ENCODE measurements at places on chromosomes 11 and 22.

DNA sequence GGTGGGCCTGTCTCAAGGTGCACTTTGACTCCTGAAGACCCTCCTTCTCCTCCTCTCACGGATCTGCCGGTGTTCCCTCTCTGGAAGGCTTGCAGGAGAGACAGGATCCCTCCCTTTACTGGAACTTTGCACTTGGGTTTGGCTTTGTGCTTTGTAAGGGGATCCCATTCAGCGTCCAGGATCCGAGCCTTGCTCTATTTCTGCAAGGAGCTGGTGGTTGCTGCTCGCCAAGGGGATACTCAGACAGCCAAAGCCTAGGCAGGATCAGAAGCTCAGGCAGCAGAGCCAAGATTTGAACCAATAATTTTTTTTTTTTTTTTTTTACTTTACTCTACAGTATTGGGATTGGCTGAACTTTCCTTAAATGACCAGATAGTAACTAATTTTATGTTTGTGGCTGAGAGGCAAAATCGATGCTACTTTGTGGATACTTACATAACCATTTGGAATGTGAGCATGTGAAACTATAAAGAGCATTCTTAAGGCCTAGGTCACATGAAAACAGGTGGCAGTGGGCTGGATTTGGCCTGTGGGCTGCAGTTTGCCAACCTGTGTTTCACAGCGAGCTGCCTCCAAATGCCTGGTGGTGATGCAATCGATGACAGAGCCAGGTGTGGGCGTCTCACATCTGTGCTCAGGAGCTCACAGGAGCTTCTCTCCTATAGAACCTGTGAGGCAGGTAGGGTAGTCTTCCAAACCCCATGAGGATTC, 25.2 kb downstream of the BCR start:
- no peak for DNase-seq

DNA sequence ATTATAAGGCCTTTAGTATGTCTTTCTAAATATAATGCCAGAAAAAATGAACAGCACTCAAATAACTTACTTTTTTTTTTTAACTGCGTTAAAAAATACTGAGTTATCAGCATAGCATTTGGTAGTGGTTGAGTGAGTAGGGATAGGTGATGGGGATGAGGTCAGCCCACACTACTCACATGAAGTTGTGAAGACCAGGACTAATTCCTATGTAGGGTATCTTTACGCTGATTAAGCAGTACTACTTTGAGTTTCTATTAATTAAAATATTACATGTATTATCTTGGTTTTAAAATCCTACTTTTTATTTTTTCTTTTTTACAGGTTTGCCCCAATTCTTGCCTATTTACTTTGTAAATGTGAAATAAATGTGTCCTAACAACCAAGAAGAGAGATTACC, 13.5 kb downstream of the PHF21A start:
- DNase-seq = no peak

GRCh38 chr22:27867085-27867952, 51.7 kb downstream of the PITPNB start:
- no peak for DNase-seq

- DNase-seq = peak; percentile 47
These were observed 945 bp downstream of the ROBO3 start for GRCh38 chr11:124865902-124866851.

- DNase-seq = no peak
These were observed 5.6 kb upstream of the ZBED4 start for GRCh38 chr22:49847751-49848689.

DNA sequence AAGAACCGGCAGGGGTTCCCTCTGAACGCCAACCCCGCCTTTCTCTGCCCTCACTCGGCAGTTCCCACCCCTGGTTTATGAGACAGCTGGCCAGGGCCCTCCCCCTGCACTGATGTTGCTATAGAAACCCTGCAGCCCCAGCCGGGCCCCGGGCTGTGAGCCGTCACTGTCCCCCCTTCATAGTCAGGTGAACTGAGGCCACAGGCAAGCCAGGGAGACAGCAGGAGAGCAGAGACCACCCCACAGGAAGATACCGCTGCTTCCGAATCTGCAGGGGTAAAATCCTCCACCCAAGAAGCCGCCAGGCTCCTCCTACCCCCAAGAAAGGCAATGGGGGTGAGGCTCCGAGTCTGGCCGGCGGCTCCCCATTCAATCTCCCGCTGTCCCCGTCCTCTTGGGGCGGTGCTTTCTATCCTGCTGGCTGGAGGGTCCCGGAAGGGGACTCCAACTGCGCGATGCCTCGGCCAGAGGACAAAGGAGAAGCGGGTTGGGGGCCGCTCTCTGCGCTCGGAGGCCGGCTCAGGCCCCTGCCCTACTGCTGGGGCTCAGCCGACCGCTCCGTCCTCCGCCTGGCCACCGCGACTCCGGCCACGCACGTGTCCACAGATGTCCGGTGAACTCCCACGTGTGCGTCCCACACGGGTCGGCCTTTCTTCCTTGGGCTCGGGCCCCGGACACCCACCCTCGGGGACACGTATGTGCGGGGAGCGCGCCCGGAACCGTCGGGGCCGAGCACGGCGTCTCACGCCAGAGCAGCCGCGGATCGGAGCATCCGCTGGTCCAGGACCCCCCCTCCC, 587 bp downstream of the SLC25A22 start:
- peak; percentile 69 for DNase-seq

DNA sequence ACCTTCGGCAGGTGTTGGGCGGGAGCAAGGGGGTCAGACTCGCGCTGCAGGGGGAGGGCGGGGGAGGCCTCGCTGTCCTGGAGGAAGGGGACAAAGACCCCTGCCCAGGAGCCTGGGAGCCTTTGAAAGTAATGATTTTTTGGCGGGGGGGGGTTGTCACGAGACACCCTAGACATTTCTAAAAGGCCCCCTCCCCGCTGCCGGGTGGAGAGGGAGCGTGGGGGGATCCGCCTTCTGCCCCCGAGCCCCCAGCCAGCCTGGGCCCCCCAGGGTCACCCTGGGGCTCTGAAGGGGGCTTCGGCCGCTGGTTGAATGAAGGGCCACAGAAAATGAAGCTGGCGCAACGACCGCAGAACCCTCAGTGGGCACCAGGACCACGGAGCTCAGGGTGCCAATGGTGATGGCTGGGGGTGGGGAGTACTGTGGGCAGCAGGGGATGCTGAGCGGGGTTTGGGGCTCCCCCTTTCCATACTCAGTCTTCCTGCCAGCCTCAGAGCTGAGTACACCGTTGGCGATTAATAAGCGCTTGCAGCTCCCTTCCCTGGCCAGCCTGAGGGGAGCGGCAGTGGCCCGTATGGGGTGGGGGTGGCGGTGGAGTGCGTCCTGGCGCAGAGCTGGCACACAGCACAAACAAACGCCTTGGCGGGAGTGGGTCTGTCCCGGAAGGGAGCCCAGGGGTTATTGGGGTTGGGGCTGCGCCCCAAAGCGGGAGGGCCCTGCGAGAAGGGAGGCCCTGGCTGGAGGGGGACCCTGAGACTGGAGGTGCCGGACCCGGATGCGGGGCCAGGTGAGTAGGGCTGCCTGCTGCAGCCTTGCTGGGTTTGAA, 1.2 kb upstream of the DUSP8 start:
- no peak for DNase-seq

- DNase-seq = peak; percentile 80
These were observed 19.2 kb upstream of the PLET1 start for GRCh38 chr11:112279901-112280267.

DNA sequence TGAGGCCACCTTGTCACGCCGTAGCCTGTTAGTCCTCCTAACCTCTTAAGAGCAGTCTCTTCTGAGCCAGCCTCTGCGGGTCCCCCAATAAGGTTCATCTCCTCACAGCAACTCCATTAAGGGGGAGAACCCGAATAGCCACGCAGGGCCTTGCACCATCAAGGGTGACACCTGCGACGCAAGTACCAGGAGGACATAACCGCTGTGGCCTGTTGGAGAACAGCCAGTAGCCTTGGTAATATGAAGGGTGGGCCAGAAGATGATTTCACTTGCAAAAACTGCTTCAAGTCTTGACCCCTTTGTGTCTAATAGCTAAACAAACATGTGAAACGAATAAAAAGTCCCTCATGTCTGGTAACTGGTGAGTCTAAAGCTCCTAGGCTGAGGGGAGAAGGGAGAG, 14.8 kb downstream of the ARFGAP2 start:
- DNase-seq = no peak

DNA sequence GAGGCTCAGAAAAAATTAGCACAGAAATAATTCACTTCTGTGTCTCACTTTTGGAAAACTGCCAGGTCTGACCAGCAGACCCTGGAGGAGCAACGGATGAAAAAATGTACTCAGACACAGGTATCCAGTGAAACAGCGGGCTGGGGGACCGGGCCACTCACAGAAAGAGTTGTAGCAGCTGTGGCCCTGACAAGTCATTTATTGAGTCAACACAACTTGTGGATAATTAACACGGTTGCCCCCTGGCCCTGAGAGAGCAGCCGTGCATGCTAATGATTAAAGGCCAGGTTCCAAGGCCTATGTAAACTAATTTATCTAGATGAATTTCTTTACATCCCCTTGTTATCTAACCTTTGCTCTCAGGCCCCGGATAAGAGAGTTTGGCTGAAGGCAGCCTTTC, 131.3 kb downstream of the AASDHPPT start:
- no peak for DNase-seq

DNA sequence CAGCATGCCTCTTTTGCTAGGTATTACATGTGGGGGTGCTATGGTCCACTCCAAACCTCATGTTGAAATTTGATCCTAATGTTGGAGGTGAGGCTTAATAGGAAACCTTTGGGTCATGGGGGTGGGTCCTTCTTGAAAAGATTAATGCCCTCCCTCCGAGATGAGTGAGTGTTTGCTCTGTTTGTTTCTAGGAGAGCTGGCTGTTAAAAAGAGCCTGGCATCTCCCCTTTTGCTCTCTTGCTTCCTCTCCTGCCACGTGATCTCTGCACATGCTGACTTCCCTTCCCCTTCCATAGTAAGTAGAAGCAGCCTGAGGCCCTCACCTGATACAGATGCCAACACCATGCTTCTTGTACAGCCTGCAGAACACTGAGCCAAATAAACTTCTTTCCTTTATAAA, 104.5 kb downstream of the FAT3 start:
- DNase-seq = no peak

DNA sequence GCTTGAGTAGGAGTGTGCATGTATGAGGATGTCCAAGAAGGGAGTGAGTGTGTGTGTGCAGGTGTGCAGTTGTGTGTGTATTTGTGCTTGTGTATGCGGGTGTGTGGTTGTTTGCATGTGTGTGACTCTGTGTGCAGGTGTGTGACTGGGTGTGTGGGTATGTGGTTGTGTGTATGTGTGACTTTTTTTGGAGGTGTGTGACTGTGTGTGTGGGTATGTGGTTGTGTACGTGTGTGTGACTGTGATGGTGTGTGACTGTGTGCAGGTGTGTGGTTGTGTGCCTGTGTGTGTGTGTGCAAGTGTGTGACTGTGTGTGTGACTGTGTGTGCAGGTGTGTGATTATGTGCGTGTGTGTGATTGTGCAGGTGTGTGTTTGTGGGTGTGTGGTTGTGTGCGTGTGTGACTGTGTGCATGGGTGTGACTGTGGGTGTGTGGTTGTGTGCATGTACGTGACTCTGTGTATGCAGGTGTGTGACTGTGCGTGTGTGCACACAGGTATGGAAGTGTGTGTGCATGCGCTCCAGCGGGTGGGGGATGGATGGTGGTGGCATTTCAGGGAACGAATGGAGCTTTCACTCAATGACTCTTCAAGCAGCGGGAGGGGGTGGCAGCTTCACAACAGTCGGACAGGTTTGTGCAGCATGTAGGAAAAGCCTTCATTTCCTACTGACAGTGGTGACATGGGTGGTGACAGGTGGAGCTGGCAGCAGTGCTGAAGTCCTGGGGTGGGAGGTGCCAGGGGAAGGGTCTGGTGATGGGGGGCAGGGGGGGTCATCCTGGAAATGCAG, 47.6 kb downstream of the CACNA1I start:
- DNase-seq = no peak
